Activated CD4-positive, alpha-beta T cell treated with anti-CD3 and anti-CD28 coated beads for 24 hours (primary cell): ENCODE measurements at places on chromosomes 16 and 17.

DNA sequence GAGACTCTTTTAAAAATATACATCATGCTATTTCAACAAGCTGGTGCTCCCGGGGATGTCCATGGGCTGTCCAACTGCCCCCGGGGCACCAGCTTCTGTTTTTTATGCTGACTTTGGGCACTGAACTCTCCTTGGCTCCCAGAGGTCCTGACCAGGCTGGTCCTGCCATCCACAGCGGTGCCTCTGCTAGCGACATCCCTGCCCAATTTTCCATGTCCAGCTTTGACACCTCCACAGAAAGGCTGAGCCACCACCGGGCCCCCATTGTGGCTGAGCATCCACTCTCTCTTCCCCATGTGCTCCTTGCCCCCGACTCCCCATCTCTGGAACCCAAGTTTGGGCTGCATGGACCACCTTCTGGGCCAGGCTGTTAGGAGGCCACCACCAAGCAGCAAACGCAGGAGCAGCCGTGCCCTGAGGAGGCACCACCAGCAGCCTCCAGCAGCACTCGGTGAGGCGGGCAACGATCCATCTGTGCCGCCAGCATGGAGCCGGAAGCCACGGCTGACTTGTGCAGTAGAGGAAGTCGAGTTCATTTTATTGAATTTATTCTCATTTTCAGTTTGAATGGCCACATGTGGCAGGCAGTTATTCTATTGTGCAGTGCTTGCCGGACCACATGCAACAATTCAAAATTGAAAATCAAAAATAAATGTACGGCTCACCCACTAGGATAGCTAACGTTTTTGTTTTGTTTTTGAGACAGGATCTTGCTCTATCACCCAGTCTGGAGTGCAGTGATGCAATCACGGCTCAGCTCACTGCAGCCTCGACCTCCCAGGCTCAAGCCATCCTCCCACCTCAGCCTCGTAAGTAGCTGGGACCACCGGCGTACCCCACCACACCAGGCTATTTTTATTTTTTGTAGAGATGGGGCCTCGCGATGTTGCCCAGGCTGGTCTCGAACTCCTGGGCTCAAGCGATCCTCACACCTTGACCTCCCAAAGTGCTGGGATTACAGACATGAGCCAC lies 2.8 kb upstream of the MEAK7 start:
- DNase-seq: no peak

- DNase-seq: no peak
Observed at GRCh38 chr17:11006530-11006929, 168.6 kb upstream of the PIRT start.

- DNase-seq: no peak
Observed at GRCh38 chr17:19723964-19724363, 7.6 kb upstream of the SLC47A2 start.

DNA sequence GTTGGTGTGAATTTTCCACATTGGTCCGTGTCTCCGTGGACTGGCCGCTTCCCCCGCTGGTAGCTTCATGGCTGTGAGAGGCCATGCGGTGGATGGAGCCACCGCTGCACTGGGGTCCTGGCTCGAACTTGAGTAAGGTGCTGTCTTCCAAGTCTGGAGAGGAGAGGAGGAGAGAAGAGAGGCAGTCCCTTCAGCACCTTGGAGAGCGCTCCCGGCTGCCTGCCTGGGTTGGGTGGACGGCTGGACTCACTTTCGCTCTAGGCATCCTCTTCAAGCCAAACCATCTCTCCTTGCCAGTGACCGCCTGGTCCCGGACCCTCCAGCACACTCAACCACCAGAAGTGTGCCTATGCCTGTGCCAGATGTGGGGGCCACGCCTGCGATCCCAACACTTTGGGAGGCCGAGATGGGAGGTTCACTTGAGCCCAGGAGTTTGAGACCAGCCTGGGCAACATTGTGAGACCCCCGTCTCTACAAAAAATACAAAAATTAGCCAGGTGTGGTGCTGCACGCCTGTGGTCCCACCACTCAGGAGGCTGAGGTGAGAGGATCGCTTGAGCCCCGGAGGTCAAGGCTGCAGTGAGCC lies 6.2 kb downstream of the JPH3 start:
- DNase-seq: peak; percentile 13

DNA sequence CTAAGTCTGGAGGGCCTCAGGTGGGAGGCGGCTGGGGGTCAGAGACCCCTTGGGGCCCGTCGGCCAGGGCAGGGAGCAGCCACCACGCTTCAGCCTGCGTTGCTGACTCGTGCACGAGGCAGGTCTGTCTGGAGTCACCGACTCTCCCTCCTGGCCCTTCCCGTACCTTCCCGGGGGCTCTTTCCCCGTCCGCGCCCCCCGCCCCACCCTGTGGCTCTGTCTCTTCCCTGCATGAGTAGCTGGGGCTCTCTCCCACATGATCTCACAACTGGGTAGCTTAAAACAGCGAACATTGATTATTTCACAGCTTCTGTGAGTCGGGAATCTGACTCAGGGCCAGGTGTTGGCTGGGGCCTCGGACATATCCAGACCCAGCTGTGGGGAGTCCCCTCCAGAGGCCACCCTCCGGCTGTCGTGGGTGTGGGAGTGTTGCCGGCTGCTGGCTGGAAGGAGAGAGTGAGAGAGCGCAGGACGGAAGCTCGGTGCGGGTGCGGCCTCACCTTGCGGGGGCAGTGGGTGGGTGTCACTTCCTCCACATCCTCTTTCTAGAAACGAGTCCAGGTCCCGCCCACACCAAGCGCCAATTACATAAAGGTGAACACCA lies 17.3 kb downstream of the BAHCC1 start:
- DNase-seq: peak; percentile 21

DNA sequence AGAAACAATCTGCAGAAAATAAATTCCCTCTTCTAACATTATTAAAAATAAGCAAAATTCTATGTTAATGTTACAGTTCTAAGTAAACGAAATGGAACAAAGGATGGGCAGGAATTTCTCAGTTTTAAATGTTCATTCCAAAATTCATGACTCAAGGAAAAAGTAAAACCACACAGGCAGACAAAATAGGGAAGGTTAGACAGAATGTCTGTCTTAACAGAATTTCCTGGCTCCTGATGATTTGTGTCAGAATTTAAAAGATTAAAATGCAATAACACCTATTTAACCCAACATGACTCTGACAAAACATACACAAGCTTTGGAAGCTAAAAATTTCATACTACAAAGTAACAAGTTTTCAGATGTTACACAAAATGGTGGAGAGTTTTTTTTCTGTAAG lies 42.8 kb downstream of the SPOP start:
- DNase-seq: no peak

- no peak for DNase-seq
Observed at GRCh38 chr16:78390092-78390491, 290.6 kb downstream of the WWOX start.

DNA sequence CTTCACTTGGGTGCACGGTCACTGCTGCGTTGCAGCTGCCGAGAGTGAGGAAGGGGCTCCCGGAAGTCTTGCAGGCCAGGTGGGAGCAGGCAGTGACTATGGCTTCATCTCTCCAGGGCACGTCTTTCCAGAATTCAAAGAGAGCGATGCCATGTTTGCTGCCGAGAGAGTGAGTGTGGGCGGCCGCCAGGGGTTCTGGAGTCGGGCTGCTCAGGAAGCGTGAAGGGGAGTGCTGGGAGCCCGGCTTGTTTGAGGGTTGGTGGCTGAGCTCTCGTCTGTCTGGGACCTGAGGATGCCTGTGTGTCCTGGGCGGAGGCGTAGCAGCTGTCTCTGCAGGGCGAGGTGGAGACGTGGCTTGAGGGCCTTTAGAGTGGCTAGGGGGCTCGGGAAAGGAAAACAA lies 6.3 kb downstream of the HGS start:
- DNase-seq: no peak

- no peak for DNase-seq
Observed at GRCh38 chr17:40722241-40722640, 18.7 kb upstream of the KRT24 start.

DNA sequence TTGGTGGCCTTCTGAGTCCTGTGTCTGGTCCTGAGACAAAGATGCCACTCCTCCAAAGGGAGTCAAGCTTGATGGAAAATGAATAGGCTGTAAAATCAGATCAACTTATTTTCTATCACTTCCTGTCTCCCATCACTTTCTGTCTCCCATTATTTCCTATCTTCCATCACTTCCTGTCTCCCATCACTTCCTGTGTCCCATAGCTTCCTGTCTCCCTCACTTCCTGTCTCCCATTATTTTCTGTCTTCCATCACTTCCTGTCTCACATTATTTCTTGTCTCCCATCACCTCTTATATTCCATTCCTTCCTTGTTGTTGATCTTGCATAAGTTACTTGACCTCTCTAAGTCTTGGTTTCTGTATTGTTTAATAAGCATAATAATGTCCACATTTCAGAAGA lies 418.5 kb upstream of the EEF2KMT start:
- no peak for DNase-seq

DNA sequence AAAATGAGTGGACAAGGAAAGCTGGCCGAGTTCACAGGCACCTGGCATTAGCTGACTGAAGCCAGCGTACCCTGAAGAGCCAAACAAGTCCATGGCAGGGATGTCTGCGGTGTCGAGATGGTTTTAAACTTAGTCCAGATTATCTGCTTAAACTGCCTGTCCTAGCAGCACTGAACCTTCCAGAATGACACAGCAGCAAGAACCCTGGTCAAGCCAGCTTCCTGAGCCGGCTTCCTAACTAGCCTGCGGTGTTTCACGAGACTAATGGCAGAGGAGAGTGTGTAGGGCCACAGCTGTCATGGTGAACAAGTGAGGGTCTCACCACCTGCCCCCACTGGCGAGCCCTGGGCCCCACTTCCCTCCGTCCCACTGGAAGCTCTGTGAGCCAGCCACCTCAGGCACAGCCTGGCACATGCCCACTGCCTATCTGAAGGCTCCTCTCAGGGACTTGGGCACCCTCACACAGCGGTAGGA lies 28.8 kb upstream of the MTSS2 start:
- DNase-seq: no peak

GRCh38 chr16:8892101-8892575 lies 10.0 kb downstream of the LITAFD start:
- DNase-seq: no peak

DNA sequence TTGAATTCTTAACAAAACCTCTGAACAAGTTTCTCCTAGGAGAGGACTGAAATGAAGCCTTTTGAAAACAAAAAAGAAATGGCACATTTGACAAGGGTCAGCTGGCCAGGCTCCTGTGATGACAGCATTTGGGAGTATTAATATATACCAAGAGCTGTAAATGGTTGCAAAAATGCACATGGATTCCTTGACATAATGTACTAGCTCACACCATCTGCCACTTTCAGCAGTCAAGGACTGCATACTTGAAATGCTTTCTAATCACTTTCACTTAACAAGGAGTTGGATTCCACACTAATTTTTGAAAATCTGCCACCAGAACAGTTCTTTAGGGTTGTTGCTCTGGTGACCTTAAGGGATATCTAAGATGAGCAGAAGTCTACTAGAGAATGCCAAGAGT lies 236.7 kb upstream of the TOX3 start:
- DNase-seq: no peak

DNA sequence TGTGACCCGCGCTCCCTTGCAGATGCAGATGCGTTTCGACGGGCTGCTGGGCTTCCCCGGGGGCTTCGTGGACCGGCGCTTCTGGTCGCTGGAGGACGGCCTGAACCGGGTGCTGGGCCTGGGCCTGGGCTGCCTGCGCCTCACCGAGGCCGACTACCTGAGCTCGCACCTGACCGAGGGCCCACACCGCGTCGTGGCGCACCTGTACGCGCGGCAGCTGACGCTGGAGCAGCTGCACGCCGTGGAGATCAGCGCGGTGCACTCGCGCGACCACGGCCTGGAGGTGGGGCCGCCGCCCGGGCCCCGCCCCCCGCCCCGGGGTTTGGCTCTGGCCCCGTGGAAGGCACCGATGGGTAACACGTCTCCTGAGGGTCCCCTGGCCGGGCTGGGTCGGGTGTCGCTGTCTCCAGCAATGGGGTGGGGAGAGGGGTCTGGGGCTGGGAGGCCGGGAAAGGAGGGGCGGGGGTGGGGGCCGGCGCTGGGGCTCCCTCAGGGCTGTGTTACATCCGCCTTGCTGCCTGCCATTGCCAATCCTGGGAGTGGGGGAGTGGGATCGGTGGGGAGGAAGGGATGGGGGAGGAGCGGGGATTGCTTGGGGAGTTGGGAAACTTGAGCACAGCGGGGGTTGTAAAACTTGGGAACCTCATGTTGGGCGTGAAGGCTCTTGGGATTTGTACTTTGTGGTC lies 737 bp downstream of the NUDT16L1 start:
- no peak for DNase-seq

DNA sequence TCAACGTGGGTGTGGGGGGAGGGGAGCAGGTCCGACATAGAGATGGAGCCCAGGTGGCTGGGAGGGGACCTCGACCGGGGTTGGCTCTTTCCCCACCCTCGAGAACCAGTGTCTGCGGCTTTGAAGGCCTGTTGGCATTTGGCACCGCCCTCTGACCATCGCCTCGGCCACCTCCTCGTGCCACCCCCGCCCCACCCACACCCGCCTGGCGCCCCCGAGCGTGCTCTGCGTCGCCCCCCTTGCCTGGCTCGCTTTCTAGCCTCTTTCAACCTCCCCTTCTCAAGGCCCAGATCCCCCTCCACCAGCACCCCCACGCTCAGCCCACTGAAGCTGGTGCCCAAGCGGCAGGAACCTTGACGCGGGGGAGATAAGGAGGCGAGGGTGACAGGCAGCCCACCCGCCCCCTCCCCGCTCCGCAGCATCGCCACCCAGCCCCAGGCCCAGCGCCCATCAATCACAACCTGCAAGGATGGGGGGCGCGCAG lies 619 bp downstream of the CACNB1 start:
- DNase-seq: no peak

GRCh38 chr16:55411231-55411630 lies 67.8 kb upstream of the MMP2 start:
- no peak for DNase-seq

DNA sequence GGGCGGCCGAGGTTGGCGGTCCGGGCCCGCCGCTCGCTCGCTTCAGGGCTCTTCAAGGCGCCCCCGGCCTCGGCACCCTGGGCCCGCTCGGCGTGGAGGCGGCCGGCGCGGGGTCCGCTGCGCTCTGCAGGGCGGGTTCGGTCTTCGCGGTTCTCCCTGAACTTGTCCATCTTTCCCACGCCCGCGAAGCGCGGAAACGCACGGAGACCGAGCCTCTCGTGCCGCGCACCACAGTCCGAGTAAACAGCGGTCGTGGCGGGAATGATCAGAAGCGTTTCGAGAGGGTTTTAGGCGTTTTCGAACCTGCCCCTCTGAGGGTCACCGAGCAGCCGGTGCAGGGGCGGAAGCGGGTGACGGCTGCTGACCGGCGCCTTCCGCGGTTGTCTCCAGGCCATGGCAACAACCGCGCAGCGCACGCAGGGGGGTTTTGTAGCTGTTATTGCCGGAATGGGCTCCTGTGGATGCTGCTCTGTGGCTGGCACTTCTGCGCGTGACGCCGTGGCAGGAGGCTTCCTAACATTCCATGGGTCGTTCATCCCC lies 414 bp downstream of the NARF start:
- no peak for DNase-seq

GRCh38 chr17:44083250-44083849 lies 12.8 kb downstream of the G6PC3 start:
- DNase-seq: no peak

- DNase-seq: no peak
Observed at GRCh38 chr16:23082161-23082788, 67.0 kb downstream of the USP31 start.

GRCh38 chr17:60311936-60312335 lies 80.0 kb downstream of the USP32 start:
- DNase-seq: no peak

- DNase-seq: no peak
Observed at GRCh38 chr17:78541488-78542206, 35.5 kb downstream of the DNAH17 start.
